ENCODE measurements at places on chromosomes 1 and 21.

DNA sequence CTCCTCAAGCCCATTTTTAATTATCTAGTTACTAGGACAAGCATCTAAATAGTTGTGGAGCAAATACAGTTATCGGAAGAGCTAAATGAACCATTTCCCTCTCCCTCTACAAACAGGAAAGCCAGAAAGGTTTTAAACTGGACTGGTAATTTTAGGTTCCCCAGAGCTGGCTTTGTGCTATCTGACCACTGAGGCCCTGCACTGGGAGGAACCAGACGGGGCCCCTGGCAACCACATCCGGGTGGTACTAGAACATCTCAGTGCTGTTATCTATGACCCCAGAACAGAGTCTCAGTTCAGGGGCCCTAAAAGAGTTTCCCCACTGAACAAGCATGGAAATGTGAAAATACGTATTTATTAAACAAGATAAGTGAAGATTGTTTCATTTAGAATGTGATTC is 7.7 kb upstream of the RSPH1 start:
- no peak for DNase-seq

GRCh38 chr21:44483288-44484237 is 28.3 kb downstream of the LRRC3 start:
- no peak for DNase-seq

DNA sequence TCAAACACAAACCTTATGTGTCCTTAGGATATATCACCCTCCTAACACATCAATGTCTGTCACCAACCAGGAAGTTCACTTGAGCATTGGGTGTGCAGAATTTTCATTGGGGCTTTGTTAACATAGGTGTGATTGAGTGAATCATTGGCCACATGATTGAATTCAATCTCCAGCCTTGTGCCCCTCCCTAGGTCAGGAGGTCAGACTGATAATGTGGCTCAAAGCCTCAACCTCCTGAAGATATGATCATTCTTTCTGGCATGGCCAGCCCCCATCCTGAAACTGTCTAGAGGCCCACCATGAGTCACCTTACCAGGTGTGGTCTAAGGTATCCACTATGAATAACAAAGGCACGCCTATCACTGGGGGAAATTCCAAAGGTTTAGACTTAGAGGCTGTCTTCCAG is 90.1 kb downstream of the PKN2 start:
- no peak for DNase-seq

DNA sequence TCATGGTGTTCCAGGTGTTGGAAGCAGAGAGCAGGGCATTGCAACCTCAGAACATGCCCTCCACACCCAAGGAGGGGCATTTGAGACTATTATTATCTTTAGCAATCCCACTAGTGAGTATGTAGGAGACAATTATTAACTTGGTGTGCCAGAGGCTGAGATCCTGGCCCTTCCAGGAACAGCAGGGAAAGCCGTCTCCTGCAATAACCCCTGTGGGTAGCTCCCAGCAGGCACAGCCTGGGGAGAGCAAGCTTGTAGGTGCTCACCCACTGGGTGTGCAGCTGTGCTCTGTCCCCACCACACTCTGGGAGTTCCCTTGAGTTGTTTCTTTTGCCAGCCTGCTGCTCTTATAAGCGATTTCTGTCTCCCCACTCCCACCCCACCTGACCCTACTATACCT is 10.3 kb downstream of the CFAP107 start:
- DNase-seq, result no peak

Data from stimulated activated CD8-positive, alpha-beta memory T cell treated with anti-CD3 and anti-CD28 coated beads, Interleukin-4, amount 100 ng/mL, for 4 hours (primary cell).